IMR-90 (cell line): ENCODE measurements at places on chromosomes 4 and X. TPM values are rescaled to one million over a fixed set of nuclear protein-coding genes. Genes with fewer than 3 reads are reported as not detected.
A peak's percentile ranks its signal among the peaks of the same experiment; 100 is the strongest.

- no peak for DNase-seq
These were observed 1043.8 kb downstream of the ADGRL3 start for GRCh38 chr4:62243895-62244294.

Gene GRIA2
- polyA plus RNA-seq = not detected in 2 replicates

DNA sequence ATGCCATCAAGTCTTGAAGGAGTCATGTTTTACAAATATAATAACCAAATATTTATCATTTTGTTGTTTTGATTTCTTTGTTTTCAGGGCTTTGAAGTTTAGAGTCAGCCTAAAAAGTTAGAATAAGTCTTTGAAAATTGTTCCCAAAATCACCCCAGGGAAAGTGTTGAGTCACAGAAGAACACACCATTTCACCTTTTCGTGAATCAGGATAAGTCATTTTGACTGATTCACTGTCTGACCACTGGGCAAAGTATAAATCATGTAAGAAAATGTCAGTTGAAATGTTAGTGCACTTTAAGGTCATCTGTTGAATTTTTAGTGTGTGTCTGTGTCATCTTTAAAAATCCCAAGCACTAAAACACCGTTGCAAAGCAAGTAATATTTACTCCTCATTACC, 1320.1 kb downstream of the RPA4 start:
- DNase-seq = no peak

DNA sequence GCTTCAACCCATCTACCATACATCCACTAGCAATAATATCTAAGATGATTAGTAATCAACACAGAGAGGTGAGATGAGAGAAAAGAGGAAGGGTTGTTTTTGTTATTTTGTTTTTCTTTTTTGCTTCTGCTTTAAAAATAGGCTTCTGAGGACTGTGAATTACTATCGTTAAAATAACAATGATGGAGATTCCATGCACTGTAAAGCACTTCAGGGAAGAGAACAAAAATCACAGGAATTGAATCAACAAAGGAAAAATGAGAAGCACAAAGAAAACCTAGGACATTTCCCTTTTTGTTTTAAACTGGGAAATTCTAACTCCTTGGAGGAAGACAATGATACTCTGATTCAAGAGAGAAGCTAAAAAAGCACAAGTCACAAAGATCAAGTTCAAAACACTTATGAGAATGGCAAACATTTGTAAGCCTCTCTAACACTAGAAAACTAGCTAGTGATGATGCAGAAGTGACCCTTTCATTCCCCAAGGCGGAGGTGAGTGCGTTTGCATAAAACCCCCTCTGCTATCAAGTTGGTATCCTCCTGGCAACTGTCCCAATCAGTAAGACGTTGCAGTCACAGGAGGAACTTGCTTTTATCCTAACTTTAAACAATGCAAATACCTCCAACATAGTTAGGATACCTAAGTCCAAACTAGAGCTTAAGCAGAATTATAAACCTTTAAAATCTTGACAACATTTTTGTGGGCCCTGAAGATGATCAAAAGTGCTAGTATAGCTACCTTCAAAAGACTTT, 308.5 kb downstream of the CAMK2D start:
- DNase-seq = peak; percentile 79

Gene PYURF
- polyA plus RNA-seq = 40.2 and 51.0 TPM in 2 replicates

GRCh38 chrX:66200050-66200664, 36.1 kb downstream of the HEPH start:
- no peak for DNase-seq

DNA sequence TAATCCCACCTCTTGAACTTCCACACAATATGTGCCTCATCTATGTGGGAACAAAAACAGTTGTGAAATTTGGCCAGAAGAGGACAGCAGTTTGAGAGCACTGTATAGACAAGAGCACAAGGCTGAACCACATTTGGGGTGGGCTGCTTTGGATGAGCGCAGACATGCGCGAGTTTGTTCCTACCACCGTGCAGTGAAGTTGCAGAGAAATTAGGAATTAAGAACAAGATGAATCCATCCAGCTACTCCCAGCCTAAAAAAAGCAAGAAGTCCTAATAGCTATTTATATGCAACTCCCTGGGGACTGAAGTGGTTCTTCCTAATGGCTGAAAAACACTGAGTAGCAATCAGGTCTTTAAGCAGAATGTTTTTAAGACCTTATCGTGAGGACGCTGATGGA, 1.0 kb downstream of the GAB3 start:
- no peak for DNase-seq

- no peak for DNase-seq
These were observed 304.7 kb downstream of the SH2D1A start for GRCh38 chrX:124651031-124651430.

DNA sequence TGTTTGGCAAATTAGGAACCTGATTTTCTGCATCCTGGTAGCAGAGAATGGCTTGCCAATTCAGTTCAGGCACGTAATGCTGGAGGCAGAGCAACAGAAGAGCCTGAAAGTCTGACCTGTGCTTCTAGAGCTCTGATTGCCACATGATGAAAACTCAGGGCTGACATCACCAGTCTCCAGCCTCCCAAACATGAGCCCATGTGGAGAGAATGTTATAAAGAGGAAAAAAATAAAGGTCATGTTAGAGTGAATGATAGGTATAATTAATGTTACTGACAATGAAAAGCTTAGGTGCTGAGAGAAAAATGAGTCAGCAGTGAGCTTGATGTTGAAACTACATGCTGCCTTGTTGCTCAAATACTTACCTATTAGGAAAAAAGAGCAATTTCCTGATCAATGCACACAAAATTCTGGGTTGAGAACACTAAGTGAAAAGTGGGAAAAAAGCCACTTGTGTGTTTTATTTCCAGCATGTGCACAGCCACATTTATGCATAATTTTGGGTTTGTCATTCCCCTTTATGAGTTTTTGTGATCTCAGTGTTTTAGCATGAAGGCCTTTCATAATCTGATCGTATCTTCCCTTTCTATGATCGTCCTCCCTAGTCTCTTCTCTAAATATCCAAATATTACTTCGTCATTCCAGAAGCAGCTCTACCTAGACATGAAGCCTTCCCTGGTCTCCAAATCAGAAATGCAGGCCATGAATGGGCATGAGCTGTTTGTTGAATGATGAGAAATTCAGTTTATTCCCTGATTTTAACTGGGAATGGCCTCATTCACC, 113.3 kb upstream of the CPEB2 start:
- no peak for DNase-seq
